Cardiac muscle cell (in vitro differentiated cells and primary cell): ENCODE measurements at places on chromosomes 6 and 20. TPM values are rescaled to one million over a fixed set of nuclear protein-coding genes. Genes with fewer than 3 reads are reported as not detected.
A peak's percentile ranks its signal among the peaks of the same experiment; 100 is the strongest.

GRCh38 chr6:72579865-72580264 is 42.0 kb upstream of the KCNQ5 start:
- H3K4me3 ChIP-seq, result no peak overlapping the region
- peak; percentile 6 for DNase-seq
- no peaks in the 10 kb centered on the region for H3K4me1 ChIP-seq
- no peaks in the 10 kb centered on the region for H3K27me3 ChIP-seq
- no peak overlapping the region for H3K27ac ChIP-seq

DNA sequence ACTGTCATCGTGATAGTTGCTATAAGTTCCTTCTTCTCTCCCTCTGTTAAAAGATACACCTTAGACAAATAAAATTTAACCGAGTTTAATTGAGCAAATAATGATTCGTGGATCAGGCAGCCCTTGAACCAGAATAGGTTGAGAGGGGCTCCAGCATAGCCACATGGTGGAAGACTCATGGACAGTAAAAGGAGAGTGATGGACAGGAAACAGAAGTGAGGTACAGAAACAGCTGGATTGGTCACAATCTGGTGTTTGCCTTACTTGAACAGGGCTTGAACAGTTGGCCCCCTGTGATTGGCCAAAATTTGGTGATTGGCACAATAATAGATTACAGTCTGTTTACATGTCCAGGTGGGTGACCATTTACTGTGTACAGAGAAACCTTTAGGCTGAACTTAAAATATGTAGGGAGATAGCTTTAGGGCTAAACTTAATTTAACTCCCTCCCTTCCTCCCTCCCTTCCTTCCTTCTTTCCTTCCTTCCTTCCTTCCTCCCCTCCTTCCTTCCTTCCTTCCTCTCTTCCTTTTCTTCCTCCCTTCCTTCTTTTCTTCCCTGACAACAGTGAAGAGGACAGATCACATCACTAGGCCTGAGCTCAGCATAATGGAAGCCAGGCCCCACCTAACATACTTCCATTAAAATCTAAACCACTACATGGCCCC is 531.8 kb upstream of the JARID2 start:
- DNase-seq, result no peak
- H3K27me3 ChIP-seq, result no peaks in the 10 kb centered on the region
- H3K27ac ChIP-seq, result no peak overlapping the region
- H3K4me3 ChIP-seq, result no peak overlapping the region
- peaks cover 6% of the 10 kb centered on the region for H3K4me1 ChIP-seq

GRCh38 chr20:37220731-37221130 is 40.9 kb downstream of the GHRH start:
- peaks cover 27% of the 10 kb centered on the region for H3K4me1 ChIP-seq
- H3K4me3 ChIP-seq, result no peak overlapping the region
- peaks cover 17% of the 10 kb centered on the region for H3K36me3 ChIP-seq
- peak overlapping the region; percentile 6 for H3K27ac ChIP-seq
- no peaks in the 10 kb centered on the region for H3K27me3 ChIP-seq
- peak; percentile 49 for DNase-seq

DNA sequence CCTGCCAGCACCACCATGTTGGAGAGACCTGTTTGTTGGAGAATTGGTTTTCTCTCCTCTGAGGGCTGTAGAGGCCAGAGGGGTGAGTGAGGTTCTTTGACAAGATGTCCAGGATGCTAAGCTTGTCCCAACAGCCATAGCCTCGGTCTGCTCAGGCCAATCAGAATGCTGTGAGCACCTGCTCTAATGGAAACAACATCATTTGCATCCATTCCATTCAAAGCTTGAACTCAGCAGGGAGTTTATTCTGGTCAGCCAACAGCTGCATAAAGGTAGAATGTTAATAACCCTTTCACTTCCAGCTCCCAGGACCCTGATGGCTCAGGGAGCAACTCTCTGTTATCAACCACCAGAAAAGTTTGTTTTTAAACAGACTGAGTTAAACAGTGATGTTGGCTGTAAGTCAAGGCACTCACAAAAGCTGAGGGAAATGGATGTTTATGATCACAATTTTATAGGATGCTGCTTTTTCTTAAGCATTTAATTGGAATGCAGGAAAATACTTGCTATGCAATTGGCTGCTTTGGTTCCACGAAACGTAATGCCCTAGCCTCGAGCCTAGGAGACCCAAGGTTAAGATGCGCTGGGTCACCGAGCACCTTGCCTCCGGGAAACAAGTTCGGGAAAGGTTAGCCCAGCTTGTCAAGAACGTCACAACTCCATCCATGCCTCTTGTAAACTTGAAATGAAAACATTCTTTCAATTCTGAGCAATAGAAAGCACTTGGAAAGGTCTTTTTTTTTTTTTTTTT is 155.2 kb downstream of the NFATC2 start:
- H3K36me3 ChIP-seq, result peaks cover 8% of the 10 kb centered on the region
- no peak for DNase-seq

The ADTRP gene
- polyA plus RNA-seq, result not detected in 2 replicates

DNA sequence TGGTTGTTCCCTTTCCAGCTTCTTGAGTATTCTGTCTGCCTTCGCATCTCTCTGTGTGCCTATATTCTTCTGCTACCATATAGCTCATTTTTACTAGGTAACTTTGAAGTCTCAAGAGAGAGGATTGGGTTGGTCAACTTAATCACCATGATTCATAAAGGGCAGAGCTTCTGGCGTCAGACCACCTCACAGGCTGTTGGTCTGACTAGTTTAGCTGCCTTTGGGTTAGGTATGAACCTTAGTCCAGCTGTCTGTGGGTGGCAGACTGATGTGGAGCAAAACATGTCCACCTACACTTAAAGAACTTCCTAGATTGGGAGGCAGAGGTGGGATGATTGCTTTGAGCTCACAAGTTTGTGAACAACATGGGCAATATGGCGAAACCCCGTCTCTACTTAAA is 192.2 kb upstream of the SGK1 start:
- no peaks in the 10 kb centered on the region for H3K36me3 ChIP-seq
- no peaks in the 10 kb centered on the region for H3K27me3 ChIP-seq
- no peak overlapping the region for H3K4me3 ChIP-seq
- no peaks in the 10 kb centered on the region for H3K4me1 ChIP-seq
- DNase-seq, result no peak

DNA sequence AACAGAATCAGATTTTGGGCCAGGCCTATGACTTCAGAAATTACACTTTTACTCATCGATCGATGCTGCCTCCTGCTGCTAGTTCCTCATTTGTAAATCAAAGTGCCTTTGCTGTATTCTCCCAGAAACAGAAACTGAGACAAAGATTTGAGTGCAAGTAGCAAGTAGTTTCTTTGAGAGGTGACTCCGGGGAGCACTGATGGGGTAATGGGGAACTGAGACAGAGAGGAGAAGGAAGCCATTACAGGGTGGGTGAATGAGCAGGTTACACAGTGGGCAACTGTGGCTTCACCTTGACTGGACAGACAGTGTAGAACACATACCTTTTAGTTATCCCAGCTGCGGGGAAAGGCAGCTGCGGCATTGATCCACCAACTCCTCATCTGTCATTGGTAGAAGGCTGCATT is 9.7 kb upstream of the CD40 start:
- H3K27ac ChIP-seq, result no peak overlapping the region
- no peaks in the 10 kb centered on the region for H3K27me3 ChIP-seq
- H3K4me3 ChIP-seq, result no peak overlapping the region
- no peaks in the 10 kb centered on the region for H3K36me3 ChIP-seq
- DNase-seq, result no peak

- no peaks in the 10 kb centered on the region for H3K4me1 ChIP-seq
- no peaks in the 10 kb centered on the region for H3K36me3 ChIP-seq
- DNase-seq, result no peak
These were observed 274.3 kb upstream of the MMS22L start for GRCh38 chr6:97557355-97557754.

The HLA-DRA gene
- polyA plus RNA-seq, result 2.4 TPM in 1 of 2 replicates, not detected in the other

DNA sequence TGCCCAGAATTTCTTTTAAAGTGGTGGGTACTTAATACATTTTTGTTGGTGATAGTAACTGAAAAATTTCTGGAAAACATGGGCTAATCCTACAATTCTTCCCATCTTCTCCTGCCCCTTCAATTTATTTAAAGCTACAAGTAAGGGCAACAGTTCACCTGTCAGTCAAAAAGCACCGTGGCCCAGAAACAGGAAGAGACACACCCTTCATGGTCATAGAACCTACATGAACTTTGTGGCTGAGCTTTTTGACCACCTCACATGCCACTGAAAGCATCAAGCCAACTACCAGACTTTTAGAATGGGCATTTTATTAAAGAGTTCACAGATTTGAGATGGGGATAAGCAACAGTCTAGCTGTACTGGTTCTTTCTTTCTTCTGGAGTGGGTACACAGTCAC is 201.1 kb upstream of the CNR1 start:
- no peaks in the 10 kb centered on the region for H3K27me3 ChIP-seq
- no peaks in the 10 kb centered on the region for H3K36me3 ChIP-seq
- no peaks in the 10 kb centered on the region for H3K4me1 ChIP-seq
- DNase-seq, result no peak
- no peak overlapping the region for H3K4me3 ChIP-seq

The APCDD1L gene
- polyA plus RNA-seq, result 1.1 and 1.4 TPM in 2 replicates

The SPEF1 gene
- polyA plus RNA-seq, result 0.61 and 1.2 TPM in 2 replicates

GRCh38 chr6:148291876-148292275 is 50.8 kb upstream of the SASH1 start:
- no peak overlapping the region for H3K27ac ChIP-seq
- H3K36me3 ChIP-seq, result no peaks in the 10 kb centered on the region
- H3K27me3 ChIP-seq, result no peaks in the 10 kb centered on the region
- no peak overlapping the region for H3K4me3 ChIP-seq

- peaks cover 9% of the 10 kb centered on the region for H3K4me1 ChIP-seq
- peak; percentile 42 for DNase-seq
- no peak overlapping the region for H3K4me3 ChIP-seq
These were observed 4.9 kb upstream of the TRIM39 start for GRCh38 chr6:30321692-30322388.

GRCh38 chr6:41439524-41440418 is 104.4 kb downstream of the NCR2 start:
- DNase-seq, result peak; percentile 14
- H3K27ac ChIP-seq, result no peak overlapping the region
- H3K36me3 ChIP-seq, result no peaks in the 10 kb centered on the region
- H3K4me1 ChIP-seq, result peaks cover 33% of the 10 kb centered on the region

GRCh38 chr6:108359901-108360882 is 65.3 kb downstream of the AFG1L start:
- no peak overlapping the region for H3K4me3 ChIP-seq
- no peaks in the 10 kb centered on the region for H3K27me3 ChIP-seq
- no peaks in the 10 kb centered on the region for H3K4me1 ChIP-seq
- no peak overlapping the region for H3K27ac ChIP-seq
- DNase-seq, result no peak

The CTNNBL1 gene
- 68.6 and 76.2 TPM in 2 replicates for polyA plus RNA-seq

GRCh38 chr6:149863698-149864577 is at the start of gene LRP11:
LRP11 (minus strand) TSS chr6:149864359; CDS start chr6:149864020, 339 bp downstream.
- peak; percentile 85 for DNase-seq
- H3K36me3 ChIP-seq, result no peaks in the 10 kb centered on the region
- peaks cover 13% of the 10 kb centered on the region for H3K27me3 ChIP-seq
- peak within 1 kb of the TSS; percentile 18 for H3K27ac ChIP-seq
- peak within 1 kb of the TSS; percentile 63 for H3K4me3 ChIP-seq

DNA sequence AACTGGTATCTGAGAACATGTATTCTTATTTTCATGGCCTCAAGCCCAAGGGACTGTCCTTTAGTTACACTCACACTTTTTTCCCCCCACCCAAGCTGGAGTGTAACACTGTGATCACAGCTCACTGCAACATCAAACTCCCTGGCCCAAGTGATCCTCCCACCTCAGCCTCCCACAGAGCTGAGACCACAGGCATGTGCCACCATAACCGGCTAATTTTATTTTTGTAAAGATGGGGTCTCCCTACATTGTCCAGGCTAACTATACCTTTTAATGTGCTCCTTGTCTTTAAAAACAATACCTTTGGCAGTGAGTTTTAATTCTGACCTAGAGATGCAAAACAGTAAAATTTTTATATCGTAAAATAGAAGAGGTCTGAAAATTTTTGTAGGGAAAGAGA is 48.2 kb upstream of the FAM83C start:
- H3K27me3 ChIP-seq, result no peaks in the 10 kb centered on the region
- H3K36me3 ChIP-seq, result peaks cover 8% of the 10 kb centered on the region
- no peak for DNase-seq
- no peak overlapping the region for H3K4me3 ChIP-seq
- H3K4me1 ChIP-seq, result peaks cover 4% of the 10 kb centered on the region

The SLC4A11 gene
- polyA plus RNA-seq, result 0.54 TPM in 1 of 2 replicates, not detected in the other

The PCK1 gene
- polyA plus RNA-seq, result 0.64 TPM in 1 of 2 replicates, not detected in the other

GRCh38 chr6:140711019-140711613 is 1336.7 kb upstream of the CITED2 start:
- H3K4me3 ChIP-seq, result no peak overlapping the region
- no peaks in the 10 kb centered on the region for H3K27me3 ChIP-seq
- H3K36me3 ChIP-seq, result no peaks in the 10 kb centered on the region
- no peak overlapping the region for H3K27ac ChIP-seq
- no peaks in the 10 kb centered on the region for H3K4me1 ChIP-seq

DNA sequence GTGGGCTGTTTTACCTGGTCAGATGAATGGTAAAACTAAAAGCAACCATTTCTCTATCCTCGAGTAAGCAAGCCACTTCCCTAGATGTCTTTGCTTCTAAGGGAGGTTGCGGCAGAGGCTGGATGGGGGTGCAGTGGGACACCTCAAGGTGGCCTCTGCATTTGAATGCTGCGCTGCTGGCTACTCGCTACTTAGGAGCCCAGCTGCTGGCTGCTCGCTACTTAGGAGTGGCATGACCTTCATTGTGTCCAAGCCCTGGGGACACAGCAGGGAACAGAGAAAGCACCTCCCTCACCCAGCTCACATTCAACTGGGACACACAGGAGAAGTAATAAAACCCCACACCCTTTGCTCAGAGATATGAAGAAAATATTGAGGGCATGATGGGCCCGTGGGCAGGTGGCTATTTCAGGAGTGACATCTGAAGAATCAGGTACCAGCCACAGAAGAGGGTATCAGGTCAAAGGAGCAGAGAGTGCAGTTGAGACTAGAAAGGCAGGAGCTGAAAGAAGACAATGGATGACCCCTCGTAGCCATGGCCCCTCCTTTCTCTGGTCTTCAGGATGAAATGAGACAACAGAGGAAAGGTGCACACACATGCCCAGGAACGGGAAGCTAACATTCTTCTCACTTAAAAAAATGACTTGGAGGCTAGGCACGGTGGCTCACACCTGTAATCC is 149.4 kb downstream of the ZMYND8 start:
- no peaks in the 10 kb centered on the region for H3K4me1 ChIP-seq
- no peaks in the 10 kb centered on the region for H3K27me3 ChIP-seq
- no peak overlapping the region for H3K4me3 ChIP-seq

DNA sequence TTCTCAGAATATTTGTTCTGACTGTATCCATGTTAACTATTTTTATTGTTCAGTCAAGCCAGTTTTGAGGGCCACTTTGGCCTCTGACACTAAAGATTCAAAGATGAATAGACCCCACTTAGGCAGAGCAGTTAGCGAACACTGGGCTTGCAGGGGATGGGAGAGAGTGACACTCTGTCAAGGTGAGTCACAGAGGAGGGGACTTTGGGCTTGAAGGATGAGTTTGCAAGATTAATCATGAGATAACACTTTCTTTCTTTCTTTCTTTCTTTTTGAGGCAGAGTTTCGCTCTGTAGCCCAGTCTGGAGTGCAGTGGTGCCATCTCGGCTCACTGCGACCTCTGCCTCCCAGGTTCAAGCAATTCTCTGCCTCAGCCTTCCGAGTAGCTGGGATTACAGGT is 46.4 kb downstream of the SPATA2 start:
- no peak overlapping the region for H3K4me3 ChIP-seq
- DNase-seq, result no peak
- no peaks in the 10 kb centered on the region for H3K36me3 ChIP-seq
- H3K27me3 ChIP-seq, result no peaks in the 10 kb centered on the region

The PAX1 gene
- polyA plus RNA-seq, result not detected in 2 replicates
